ENCODE measurements at places on chromosomes 2 and 18. TPM values are rescaled to one million over a fixed set of nuclear protein-coding genes. Genes with fewer than 3 reads are reported as not detected.

The RAB6C gene
- total RNA-seq, result under 0.01 TPM

The ANKRD29 gene
- total RNA-seq, result 2.3 TPM

The NPHP1 gene
- 5.6 TPM for total RNA-seq

The ONECUT2 gene
- under 0.01 TPM for total RNA-seq

The FSIP2 gene
- 0.22 TPM for total RNA-seq

The SERPINB10 gene
- 1.00 TPM for total RNA-seq

The CYP27A1 gene
- 25.1 TPM for total RNA-seq

The CNDP1 gene
- total RNA-seq, result not detected

The LYPD1 gene
- total RNA-seq, result 0.22 TPM

The OSBPL1A gene
- total RNA-seq, result 47.5 TPM

The PRR30 gene
- total RNA-seq, result not detected

The CHRNG gene
- not detected for total RNA-seq

The REG3G gene
- not detected for total RNA-seq

The GRHL1 gene
- 0.37 TPM for total RNA-seq

The CDH7 gene
- not detected for total RNA-seq

The RAB31 gene
- 50.5 TPM for total RNA-seq

The AGXT gene
- under 0.01 TPM for total RNA-seq

The IMPA2 gene
- 11.7 TPM for total RNA-seq

The PFN4 gene
- total RNA-seq, result 0.62 TPM

The FNDC4 gene
- 15.6 TPM for total RNA-seq

The PAIP2B gene
- 1.6 TPM for total RNA-seq

The DUSP2 gene
- 2.3 TPM for total RNA-seq

The TYMS gene
- 49.2 TPM for total RNA-seq

The SLC19A3 gene
- under 0.01 TPM for total RNA-seq

The LRRC30 gene
- not detected for total RNA-seq

The FAM237A gene
- total RNA-seq, result not detected

The MGAT4A gene
- total RNA-seq, result 0.87 TPM

The CNNM3 gene
- 5.8 TPM for total RNA-seq

The KLHL14 gene
- total RNA-seq, result not detected

The PLA2R1 gene
- 8.0 TPM for total RNA-seq

The SCN3A gene
- total RNA-seq, result 0.12 TPM

The HES6 gene
- total RNA-seq, result 5.5 TPM

The FBXO41 gene
- 2.1 TPM for total RNA-seq

The STRADB gene
- 56.7 TPM for total RNA-seq

The LYG2 gene
- not detected for total RNA-seq

The TRIB2 gene
- 26.4 TPM for total RNA-seq

The NXPH2 gene
- total RNA-seq, result not detected

Data from uterine smooth muscle cell (primary cell).